HepG2 (cell line): ENCODE measurements at places on chromosomes 16 and 17.

GRCh38 chr17:20989991-20990855, 52.6 kb downstream of the USP22 start:
- DNase-seq: peak; percentile 25

GRCh38 chr16:743794-744500, 3.1 kb upstream of the CIAO3 start:
- no peak for DNase-seq

DNA sequence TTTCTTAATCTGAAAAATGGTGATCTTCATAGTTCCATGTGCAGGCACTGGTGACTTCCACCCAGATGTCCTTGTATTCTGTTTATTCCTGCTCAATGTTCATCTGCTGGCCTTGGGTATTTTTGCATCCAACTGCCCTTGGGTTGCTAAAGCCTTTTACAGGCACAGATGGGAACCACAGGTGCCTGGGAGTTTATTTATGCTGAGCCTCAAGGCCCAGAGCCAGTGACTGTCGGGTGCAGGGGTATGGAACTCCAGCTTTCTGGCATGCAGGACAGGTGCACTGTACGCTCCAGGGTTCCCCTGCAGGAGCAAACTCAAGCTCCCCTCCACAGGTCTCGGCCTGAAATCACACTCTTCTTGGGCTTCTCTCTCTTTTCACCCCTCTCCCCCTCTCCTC, 22.3 kb downstream of the DYNLRB2 start:
- DNase-seq: no peak

GRCh38 chr17:59619298-59620063, at the start of gene CLTC:
TSS of gene CLTC (plus strand) at chr17:59619895. CDS start at chr17:59620132, 237 bp downstream.
- DNase-seq: peak; percentile 97

DNA sequence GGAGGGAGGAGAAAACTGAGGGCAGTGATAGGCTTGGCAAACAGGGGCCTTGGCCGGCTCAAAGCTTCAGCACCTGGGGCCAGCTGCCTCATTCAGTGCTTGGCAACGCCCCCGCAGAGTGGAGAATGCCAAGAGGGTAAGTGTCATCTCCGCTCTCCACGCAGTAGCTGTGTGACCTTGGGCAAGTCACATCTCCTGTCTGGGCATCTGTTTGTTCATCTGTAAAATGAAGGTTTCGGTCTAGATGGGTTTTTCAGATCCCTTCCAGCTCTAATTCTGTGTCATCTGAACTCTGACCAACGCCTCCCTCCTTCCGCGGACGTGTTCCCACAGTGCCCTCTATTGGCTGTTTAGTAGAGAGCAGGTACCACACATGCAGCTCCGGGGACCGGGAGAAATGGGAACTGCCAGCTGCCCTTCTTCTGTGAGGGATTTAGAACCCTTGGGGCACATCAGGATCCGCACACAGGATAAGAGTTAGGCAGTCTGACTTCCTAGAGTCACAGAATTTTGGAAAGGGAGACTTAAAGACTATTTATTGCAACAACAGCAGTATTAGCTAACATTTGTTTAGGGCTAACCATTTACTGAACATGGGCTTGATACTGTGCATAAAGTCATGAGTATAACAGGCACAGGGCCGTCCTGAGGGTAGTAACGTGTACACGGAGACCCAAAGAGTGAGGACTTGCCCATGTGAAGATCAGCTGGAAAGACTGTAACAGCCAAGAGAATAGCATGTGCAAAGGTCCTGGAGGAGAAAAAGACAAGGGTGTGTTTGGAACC, 26.8 kb downstream of the GP2 start:
- peak; percentile 71 for DNase-seq

DNA sequence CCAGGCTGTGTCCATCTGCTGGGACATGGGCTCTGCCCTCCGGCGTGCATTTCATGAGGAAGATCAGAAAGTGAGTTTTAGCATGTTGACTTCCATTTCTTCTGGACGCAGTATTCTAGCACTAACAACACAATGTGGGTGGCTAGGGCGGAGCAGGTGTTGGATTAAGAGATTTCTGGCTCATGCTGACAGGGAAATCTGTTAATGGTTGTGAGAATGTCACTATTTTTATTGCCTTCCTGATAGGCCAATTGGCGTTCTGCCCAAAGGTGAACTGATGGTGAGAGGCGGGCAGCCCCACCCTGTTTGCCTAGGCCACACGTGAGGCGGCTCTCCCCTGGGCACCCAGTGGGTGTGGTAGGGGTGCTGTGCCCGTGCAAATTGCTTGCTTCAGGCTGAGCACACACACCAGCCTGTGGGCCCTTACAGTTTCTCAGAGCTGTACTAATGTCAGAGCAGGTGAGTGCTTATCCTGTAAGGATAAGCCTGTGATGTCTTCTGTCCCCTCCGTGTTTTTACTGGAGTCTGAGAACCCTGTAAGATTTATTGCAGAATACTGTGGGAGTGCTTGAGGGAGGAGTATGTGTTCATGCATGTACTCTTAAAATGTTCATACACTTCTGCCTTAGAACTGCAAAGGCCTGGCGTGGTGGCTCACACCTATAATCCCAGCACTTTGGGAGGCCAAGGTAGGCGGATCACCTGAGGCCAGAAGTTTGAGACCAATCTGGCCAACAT, 30.9 kb downstream of the PGS1 start:
- DNase-seq: no peak

GRCh38 chr16:85940214-85940613, 41.3 kb downstream of the IRF8 start:
- DNase-seq: peak; percentile 64

- DNase-seq: no peak
Observed at GRCh38 chr16:1538804-1539520, 5.5 kb downstream of the TMEM204 start.

DNA sequence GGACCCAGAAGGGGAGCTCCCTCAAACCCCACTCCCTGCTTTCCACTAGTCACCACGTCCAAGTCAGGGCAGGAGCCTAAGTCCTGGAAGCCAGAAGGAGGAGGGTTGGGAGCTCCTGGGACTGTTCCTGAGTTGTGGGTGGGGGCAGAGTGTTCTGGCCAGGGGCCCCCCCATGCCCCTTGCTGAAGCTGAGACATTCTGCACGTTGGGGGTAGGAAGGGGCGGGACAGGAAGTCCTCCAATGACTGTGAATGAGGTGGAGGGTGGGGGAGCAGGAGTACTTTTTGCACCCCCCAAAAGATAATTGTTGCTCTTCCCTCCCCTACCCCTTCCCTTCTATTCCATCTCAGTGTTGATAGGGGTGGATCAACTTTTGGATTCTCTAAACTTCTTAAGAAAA, 21.4 kb upstream of the C17orf113 start:
- no peak for DNase-seq

GRCh38 chr17:2828397-2829038, 32.3 kb downstream of the RAP1GAP2 start:
- peak; percentile 52 for DNase-seq

DNA sequence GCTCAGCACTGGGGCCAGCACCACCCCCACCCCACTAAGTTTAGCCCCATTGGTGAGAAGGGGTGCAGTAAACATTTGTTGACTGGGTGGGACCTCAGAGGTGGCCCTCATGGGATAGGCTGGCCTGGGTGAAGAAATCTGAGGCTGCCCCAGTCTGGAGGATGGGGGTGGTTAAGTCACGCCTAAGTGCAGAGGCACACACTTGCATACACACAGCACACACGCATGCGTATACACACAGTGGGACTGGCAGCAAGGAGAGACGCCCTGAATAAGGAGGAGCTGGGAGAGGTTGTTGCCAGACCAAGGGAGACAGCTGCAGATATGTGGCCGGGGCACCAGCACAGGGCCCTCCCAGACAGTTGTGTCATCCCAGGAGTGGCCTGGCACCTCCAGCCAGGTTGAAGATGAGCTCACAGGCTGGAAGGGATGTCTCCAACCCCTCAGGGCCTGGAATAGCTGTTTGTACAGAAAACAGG, 3.0 kb upstream of the BCAR1 start:
- no peak for DNase-seq

GRCh38 chr16:71851746-71852145, 6.0 kb downstream of the ATXN1L start:
- no peak for DNase-seq
